ENCODE measurements at places on chromosomes 1 and 21. TPM values are rescaled to one million over a fixed set of nuclear protein-coding genes. Genes with fewer than 3 reads are reported as not detected.

DNA sequence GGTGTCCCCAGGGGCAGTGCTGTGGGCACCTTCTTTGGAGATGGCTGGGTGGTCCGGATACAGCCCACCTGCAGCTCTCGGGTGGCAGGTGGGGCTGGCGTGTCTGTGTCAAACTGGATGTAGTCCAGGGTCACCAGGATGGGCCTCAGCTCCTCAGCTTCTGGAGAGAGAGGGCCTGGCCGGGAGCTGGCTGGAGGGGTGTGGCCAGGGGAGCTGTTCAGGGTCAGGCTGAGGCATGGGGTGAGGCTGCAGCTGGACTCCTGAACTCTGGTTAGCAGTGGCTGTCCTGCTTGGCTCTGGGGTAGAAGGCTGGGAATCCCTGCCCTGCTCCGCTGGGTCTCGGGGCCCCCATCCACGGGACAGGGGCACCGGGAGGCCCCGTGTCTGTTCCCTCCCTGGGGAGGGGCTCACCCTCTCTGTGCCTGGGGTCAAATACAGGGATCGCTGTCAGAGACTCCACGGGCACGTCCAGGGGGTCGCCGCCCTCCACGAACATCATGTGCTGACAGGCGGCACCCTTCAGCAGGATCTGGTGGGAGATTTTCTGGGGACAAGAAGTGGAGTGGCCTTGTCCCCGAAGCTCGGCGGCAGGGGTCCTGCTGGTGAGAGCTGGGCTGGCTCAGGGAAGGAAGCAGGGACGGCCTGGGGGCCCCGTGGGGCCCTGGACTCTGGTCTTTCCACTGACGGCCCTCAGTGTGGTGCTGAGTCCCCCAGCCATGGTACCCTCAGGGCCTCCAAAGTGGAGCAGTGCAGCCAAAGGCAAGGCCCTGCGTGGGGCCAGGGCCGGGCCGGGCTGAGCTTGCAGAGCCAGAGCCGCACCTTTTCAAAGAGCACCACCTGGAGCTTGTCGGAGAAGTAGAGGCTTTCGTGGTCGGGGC lies 4.1 kb upstream of the TMEM52 start:
- no peak for DNase-seq
- H3K4me1 ChIP-seq: peaks cover 3% of the 10 kb centered on the region
- H3K27ac ChIP-seq: no peak overlapping the region
- no peak overlapping the region for H3K4me3 ChIP-seq

DNA sequence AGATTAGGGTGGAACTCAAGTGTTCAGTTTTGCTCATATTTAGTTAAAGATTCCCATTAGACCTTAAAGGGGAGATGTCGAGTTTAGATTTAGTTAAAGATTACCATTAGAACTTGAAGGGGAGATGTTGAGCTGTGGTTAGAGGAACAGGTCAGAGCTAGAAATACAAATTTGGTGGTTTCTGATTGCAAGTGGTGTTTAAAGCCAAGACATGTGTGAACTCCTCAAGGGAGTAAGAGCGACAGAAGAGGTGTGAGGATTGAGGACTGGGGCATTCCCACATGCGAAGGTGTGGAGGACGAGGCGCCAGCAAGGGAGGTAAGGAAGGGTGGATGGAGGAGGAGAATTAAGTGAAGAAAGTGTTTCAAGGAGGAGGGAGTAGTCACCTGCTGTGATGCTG lies 168.6 kb downstream of the IER5 start:
- no peak overlapping the region for H3K4me3 ChIP-seq
- no peak for DNase-seq
- H3K27me3 ChIP-seq: peaks cover 6% of the 10 kb centered on the region
- H3K4me1 ChIP-seq: no peaks in the 10 kb centered on the region
- H3K27ac ChIP-seq: no peak overlapping the region
- H3K36me3 ChIP-seq: no peaks in the 10 kb centered on the region

GRCh38 chr1:75789988-75790387 lies 3.9 kb downstream of the RABGGTB start:
- H3K27ac ChIP-seq: no peak overlapping the region
- no peak for DNase-seq
- peak overlapping the region; percentile 65 for H3K4me3 ChIP-seq
- no peaks in the 10 kb centered on the region for H3K27me3 ChIP-seq
- peaks cover 82% of the 10 kb centered on the region for H3K36me3 ChIP-seq
- H3K4me1 ChIP-seq: peaks cover 63% of the 10 kb centered on the region

GRCh38 chr1:163307479-163308171 lies 14.1 kb upstream of the NUF2 start:
- H3K27ac ChIP-seq: no peak overlapping the region
- DNase-seq: no peak
- H3K27me3 ChIP-seq: no peaks in the 10 kb centered on the region

Gene JAM2
- total RNA-seq: 0.05 TPM
